ENCODE measurements at places on chromosomes 3 and 15.
A peak's percentile ranks its signal among the peaks of the same experiment; 100 is the strongest.

GRCh38 chr15:79315623-79316328 is 4.9 kb downstream of the TMED3 start:
- DNase-seq: peak; percentile 66

DNA sequence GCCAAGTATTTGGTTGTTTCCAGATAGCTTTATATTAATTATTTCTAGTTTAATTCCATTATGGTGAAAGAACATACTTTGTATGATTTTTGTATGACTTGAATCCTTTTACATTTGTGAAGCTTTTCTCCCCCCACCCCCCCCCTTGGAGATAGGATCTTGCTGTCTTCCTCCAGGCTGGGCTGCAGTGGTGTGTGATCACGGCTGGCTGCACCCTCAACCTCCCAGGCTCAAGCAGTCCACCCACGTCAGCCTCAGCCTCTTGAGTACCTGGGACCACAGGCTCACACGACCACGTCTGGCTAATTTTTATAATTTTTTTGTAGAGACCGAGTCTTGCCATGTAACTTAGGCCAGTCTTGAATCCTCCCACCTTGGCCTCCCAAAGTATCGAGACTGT is 29.5 kb downstream of the ARL8B start:
- no peak for DNase-seq

- no peak for DNase-seq
Measured at GRCh38 chr3:151935446-151935845, 62.0 kb downstream of the SUCNR1 start.

- DNase-seq: no peak
Measured at GRCh38 chr3:130462089-130462488, 54.9 kb upstream of the COL6A6 start.

- DNase-seq: no peak
Measured at GRCh38 chr3:58116161-58116955, 94.4 kb downstream of the DNASE1L3 start.

DNA sequence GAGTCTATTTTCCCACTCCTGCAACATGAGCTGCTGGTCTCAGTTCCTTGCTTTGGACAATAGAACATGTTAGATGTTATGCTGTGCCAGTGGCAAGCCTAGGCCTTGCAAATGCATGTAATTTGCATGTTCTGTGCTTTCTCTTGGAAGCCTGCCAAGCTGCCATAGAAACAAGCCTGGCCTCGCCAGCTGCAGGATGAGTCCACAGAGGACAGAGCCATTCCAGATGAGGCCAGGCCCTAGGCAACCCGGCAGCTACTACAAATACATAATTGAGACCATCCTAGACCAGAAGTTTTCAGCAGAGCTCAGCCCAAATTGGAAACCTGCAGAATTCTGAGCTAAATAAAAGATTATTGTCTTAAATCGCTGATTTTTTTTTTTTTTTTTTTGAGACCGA is 39.6 kb downstream of the TRIM69 start:
- DNase-seq: peak; percentile 64

DNA sequence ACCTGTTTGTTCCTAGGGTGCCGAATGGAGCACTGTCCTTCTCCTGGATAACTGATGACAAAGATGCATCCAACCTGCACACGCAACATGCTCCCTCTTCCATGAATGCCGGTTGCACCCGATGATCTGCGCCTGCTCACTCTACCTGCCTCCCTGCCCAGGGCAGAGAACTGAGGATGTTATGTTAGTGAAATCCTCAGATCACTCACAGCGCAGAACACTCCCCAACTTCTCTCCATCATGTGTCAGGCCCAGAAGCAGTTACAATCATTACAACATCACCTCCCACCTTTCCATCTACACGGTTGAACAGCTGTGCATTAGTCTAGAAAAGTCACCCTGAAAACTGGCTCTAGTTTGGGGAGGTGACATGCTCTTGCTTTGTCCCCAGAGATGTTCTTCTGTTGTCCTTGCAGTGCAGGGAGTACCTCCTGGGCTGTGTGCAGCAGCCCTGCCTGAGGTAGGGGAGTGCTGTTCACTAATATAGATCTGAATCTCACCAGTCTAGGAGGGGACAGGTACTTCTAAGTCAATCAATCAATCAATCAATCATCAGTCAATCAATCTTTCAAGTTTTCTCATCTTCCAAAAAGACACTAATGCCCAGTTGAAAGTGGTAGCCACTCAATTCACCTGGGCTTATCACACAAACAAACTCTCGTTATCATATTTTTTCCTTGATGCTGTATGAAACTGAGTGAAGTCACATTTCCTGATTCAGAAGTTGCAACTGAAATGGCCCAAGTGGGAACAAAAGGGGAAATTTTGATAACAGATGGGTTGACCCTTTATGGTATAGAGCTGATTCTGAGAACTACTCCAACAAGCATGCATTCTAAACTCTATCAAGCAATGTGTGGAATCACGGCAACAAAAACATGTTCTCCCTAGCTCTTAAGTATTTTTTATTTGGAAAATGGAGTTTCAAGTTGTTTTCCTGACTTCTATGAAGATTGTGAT is 15.4 kb upstream of the ISLR start:
- no peak for DNase-seq

DNA sequence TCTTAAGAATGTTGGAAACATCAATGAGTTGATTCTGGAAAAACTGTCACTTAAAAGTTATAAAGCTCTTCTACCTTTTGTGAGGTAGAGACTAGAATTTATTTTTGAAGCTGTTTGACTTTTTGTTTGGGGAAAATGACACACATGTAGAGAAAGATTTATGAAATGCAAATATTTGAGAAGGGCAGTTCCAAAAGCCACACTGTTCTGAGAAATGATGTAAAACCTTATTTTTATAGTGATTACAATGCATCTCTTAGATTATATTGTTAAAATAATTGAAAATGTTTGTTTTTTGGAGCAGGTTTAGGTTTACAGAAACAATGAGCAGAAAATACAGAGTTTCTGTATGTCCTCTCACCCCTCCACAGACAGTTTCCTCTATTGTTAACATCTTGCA is 116.1 kb upstream of the CMC1 start:
- DNase-seq: no peak

DNA sequence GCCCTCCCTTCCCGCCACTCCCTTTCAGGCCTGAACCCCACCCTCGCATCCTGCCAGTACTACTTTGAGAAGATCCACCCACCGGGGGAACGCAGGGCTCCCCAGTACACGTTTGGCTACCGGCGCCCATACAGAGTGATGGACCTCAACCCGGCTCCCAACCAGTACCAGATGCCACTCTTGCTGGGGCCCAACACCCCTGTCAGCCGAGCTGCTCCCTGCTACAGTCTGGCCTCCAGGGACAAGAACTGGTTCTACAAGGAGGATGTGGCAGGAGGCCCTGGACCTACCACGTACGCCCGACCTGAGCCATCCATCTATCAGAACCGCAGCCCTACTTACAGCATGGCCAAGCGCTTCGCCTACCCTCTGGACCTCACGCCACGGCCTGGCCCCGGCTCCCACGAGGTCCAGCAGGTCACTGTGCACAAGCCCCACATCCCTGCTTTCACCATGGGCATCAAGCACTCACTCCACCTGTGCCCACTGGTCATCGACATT is 14.4 kb upstream of the CSPG4 start:
- DNase-seq: no peak

DNA sequence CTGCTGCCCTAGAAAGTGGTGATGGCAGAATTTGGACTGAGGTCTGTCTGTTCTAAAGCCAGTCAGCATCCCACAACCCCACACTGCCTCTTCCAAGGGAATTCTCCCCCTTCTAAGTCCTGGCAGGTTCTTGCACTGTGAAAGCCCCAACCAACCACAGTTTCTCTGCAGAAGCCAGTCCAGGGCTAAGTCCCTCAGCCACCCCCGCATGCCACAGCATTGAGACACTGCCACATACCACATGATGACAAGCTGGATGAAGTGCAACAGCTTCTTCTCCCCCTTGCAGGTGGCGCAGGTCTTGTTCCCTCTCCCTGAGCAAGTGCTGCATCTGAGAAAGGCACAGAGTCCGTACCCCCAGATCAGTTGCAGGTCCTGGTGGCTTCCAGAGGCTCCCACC is 18.6 kb downstream of the SSUH2 start:
- no peak for DNase-seq

DNA sequence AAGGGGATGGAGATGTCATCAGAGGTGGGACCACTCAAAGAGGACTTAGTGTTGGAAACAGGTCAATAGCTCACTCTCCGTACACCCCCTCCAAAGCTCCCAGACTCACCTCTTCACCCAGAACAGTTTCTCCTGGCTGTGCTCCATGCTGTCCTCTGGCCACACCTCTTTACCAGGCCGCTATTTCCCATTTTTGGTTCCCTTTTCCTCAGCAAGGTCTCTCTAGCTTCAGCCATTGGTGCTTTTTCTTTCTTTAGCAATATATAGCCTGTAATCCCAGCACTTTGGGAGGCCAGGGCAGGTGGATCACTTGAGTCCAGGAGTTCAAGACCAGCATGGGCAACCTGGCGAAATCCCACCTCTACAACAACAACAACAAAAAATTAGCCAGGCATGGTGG is 123.6 kb upstream of the SMAD3 start:
- DNase-seq: no peak

DNA sequence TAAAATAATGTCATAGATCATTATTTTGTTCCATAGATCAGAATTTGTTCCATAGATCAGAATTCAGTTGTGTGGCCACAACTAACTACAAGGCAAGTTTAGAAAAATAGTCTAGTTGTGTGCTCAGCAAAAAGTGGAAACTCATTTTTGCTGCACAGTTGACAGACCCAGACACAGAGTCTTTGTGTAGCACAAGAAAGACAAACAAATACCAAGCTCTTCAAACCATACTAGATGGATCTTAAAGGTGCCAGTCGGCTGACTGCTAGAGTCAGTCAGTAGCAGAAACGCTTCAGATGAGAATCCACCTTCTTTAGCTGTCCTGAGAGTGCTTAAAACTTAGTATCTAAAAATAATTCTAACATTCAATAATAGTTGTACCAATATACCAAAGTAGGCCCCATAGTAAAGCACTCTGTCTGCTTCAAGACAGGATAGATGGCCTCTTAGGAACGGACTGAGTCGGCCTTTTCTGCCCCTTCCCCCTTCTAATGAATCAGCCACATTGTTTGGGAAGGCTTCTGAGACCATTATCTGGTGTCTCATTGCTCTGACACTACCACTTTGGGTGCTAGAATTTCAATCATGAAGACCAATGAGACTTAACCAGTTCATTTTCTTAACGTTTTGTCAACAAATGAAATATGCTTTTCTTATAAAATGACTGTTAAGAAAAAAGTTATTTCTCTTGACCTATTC is 27.7 kb upstream of the SLC4A7 start:
- DNase-seq: no peak

All from hippocampal formation (tissue), 2 donors.